COR-L47 (cell line): ENCODE measurements at places on chromosomes 5 and 9.

DNA sequence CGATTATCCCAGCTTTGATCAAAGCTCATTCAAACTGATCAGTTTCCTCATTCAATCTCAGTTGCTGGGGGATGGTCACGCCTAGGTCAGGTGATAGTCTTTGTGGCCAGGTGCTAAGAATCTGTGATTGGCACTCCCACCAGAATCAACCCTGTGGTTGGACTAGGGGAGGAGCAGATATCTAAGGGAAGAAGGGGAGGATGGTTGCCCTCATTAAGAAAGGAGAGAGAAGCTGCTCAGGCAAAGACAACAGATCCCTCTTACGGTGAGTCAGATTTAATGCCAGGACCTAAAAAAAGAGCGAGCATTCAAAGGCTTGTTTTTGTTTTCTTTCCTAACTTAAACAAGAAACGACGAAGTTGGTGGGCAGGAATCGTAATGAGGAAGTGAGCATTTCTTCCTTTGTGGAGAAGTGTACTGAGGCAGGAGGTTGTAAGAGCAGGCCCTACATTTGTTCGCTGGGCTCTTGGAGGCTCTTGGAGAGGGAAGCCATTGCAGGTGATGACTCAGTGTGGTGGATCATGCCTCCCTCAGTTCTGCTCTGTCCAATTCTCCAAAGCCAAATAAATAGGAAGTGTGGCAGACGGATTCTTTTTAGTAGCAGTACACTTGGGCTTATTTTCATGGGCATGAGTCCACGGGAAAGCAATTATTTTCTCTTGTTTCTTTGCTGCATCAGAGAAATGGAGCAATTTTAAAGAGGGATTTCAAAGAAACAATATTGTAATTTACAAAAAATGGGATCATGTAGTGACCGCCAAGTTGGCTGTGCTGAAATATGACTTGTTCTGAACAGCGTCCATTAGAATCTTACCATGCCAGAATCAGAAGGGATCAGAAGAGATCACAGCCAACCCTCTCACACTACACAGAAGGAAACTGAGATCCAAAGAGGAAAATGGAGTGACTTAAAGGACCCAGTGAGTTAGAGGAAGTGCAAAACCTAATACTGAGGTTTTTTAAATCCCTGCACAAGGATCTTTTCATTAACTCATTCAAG, 18.7 kb upstream of the TGFBR1 start:
- DNase-seq = no peak

DNA sequence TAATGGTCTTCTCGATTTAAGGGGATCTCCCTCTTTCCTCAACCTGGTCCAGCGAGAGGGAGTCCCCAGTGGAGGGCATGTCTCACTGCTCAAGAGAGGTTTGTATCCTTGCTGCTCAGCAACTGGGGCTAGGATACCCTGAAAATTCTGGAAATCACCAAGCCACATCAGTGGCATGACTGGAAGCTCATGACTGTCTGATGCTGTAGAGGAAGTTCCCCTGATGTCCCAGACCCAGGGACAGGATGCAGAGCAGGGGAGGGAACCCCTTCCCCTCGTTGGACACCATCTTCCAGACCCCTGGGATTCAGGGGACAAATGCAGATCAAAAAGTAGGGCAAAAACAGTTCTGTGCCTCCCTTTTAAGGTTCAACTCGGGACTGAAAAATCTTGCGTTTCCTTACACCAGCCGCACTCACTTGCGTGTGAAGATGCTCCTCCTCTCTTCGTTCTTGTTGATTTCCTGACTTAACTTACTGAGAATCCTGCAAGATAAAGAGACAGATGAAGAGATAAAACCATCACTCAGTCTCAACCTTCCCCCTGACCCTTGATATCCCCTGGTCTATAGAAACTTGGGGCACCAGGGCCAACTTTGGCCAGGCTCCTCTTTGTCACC, 22.1 kb downstream of the LCP2 start:
- no peak for DNase-seq

DNA sequence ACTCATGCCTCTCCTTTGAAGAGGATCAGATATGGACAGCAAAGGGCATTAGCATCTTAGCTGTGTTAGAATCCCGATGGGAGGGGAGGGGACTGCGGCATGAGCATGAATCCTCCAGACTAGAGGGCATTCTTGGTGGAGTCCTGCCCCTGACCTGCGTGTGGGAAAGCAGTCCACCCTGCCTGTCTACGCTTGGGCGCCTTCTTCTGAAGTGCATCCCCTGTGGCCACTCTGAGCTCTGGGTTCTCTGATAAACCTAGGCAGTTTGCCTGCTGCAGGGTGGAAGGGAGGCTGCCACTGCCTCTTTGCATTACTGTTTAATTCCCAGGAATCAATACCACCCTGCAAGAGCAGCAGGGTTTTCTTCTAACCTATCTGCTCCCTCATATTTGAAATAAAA, 169.3 kb downstream of the INSYN2B start:
- DNase-seq = no peak

GRCh38 chr5:164217464-164217863, 712.0 kb downstream of the MAT2B start:
- DNase-seq = no peak
